Stimulated activated CD8-positive, alpha-beta memory T cell treated with anti-CD3 and anti-CD28 coated beads, Interleukin-12 subunit alpha, Interleukin-12 subunit beta, amount 100 ng/mL, for 1 hour (primary cell): ENCODE measurements at places on chromosomes 6 and 20.

GRCh38 chr6:3553254-3553653 is 96.4 kb upstream of the SLC22A23 start:
- DNase-seq: no peak

- no peak for DNase-seq
Measured at GRCh38 chr6:131789219-131789618, 18.6 kb upstream of the ENPP1 start.

GRCh38 chr20:35598899-35599775 is 16.5 kb upstream of the SPAG4 start:
- DNase-seq: no peak

GRCh38 chr6:131914234-131914633 is 36.9 kb downstream of the CCN2 start:
- DNase-seq: no peak

- no peak for DNase-seq
Measured at GRCh38 chr6:98957450-98957849, 9.7 kb upstream of the FBXL4 start.

GRCh38 chr6:15403094-15403755 is 157.4 kb downstream of the JARID2 start:
- no peak for DNase-seq

- no peak for DNase-seq
Measured at GRCh38 chr6:26217714-26218075, 130.5 kb downstream of the HFE start.

- DNase-seq: no peak
Measured at GRCh38 chr20:17491488-17491887, 39.7 kb downstream of the BFSP1 start.

- no peak for DNase-seq
Measured at GRCh38 chr6:79201983-79202382, 32.5 kb downstream of the HMGN3 start.

DNA sequence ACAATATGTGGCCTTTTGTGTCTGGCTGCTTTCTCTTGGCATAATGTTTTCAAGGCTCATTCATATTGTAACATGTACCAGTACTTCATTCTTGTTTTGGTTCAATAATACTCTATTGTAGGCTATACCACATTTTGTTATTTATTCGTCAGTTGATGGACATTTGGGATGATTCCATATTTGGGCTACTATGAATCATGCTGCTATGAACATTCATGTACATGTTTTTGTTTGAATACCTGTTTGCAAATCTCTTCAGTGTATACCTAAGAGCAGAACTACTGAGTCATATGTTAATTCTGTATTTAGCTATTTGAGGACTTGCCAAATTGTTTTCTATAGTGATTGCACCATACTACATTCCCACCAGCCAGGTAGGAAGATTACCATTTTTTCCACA is 259.9 kb downstream of the GMPR start:
- no peak for DNase-seq
